Neural progenitor cell (in vitro differentiated cells): ENCODE measurements at places on chromosomes 6 and 20. TPM values are rescaled to one million over a fixed set of nuclear protein-coding genes. Genes with fewer than 3 reads are reported as not detected.

The TFAP2A gene
- total RNA-seq, result 0.39 and 0.65 TPM in 2 replicates

DNA sequence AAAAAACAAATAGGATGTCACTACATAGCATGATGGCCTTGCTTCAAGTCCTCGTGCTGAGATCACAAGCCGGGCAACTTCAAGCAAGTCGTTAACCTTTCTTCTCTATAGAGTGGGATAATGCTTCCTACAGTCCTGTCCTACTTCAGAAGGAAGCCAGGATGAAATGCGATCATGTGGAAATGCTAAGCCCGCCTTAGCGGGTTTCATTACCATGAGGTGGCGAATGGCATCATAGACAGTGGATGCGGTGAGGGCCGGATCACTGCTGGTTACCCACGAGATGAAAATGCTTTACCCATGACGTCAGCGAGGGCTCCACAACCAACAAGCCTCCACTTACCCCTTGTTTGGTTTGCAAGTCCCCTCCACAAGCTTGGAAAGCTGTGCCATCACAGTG, 206.4 kb downstream of the TBXT start:
- H3K4me1 ChIP-seq, result no peaks in the 10 kb centered on the region
- no peaks in the 10 kb centered on the region for H3K27me3 ChIP-seq
- H3K27ac ChIP-seq, result no peak overlapping the region
- no peak overlapping the region for H3K4me3 ChIP-seq

The OR12D3 gene
- not detected in 2 replicates for total RNA-seq

The ILRUN gene
- 33.2 and 41.8 TPM in 2 replicates for total RNA-seq

DNA sequence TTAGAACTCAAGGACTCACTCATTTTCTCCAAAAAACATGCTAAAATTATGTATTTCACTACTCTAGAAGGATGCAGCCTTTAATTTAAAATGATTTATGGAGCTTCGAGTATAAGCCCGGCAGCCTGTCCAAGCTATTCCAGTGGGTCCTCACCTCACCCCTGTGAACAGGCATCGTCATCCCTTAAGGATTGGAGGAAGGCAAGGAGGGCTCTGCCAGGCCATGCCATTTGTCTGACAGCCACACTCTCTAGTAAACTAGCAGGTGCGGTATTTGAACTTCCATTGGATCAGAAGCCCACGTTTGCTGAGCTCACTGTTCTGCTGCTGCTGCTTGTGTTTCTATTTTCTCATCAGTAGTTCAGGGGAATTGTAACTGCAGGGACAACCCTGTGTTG, 39.8 kb upstream of the NAA20 start:
- H3K4me1 ChIP-seq, result peaks cover 20% of the 10 kb centered on the region
- no peak for DNase-seq
- no peaks in the 10 kb centered on the region for H3K27me3 ChIP-seq
